ENCODE measurements at places on chromosomes 16 and 17.

DNA sequence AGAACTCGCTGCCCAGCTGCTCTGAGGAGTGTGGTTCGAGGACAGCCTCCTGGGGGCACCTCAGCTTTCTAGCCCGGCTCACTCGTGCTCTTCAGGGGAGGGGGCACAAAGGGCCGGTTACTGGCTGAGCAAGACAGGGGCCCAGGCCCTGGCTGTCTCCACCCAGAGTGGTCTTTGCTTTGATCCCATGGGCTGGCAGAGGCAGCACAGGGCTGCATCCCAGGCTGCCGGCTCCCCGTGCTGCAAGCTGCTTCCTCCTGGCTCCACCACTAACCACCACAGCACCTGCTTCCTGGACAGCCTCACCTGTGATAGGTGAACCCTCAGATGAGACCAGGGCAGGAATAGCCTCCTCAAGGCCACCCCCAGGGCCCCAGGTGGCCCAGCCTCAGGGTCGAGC is 6.8 kb downstream of the SPPL2C start:
- DNase-seq, result no peak

DNA sequence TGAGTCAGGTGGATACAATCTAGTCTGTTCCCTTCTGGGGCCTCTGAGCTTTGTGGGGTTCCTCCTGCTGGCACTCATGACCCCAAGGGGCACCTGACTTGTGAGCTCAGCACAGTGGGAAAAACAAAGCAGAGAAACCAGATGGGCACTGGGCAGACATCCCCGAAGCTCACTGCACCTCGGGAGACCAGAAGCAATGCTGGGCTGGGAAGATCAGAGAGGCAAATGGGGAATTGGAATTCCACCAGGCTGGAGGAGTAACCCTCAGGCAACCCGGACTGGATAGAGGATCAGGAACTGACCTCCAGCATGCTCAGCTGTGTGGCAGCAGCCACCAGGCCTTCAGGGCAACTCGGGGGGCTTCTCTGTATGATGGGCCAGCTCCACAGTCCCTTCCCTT is 50.3 kb downstream of the ABCC12 start:
- DNase-seq, result no peak

GRCh38 chr17:39660011-39660360 is 5.2 kb upstream of the TCAP start:
- no peak for DNase-seq

- DNase-seq, result peak; percentile 81
Observed at GRCh38 chr17:5705081-5705875, 121.0 kb upstream of the NLRP1 start.

GRCh38 chr16:14249291-14250032 is 178.3 kb downstream of the MRTFB start:
- DNase-seq, result peak; percentile 56

DNA sequence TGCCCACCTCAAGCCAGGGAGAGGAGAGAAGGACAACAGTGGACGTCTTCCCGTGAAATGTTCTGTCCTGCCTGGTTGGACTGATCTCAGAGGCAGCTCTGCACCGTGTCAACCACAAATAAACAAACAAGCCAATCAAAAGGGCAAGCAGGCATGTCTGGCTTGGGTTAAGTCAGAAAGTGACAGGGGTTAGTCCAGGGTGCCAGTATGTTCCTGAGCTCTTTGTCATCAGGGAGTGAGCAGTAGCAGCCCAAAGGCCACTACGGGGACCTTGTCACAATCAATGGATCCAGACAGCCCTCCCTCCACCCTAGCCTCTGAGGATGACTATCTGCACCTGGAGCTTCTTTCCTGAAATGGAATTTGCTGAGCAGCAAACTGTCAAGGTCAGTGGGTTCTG is 35.0 kb downstream of the CNGB1 start:
- DNase-seq, result no peak
